ENCODE measurements at places on chromosomes 5 and 9.

GRCh38 chr5:82358457-82358856 is 80.3 kb upstream of the RPS23 start:
- no peak for DNase-seq

GRCh38 chr9:126906091-126906490 is 8.5 kb upstream of the RALGPS1 start:
- DNase-seq: no peak

DNA sequence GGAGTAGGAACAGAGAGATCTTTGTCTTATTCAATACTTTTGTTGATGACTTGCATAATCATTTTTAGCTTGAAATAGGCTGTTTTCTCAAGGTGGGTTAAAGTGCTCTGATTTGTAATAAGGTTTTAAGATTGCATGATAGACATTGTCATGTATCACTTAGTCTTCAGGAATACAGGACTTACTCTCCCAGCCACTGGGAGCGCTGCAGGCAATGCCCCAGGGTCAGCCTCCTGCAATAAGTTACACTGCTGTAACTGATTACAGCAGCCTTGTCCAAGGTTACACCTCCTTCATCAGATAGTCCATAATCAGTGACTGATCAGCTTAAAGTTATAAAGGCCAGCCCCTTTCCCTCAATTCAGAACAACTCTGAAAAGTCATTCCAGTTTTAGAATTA is 218.6 kb downstream of the ESM1 start:
- no peak for DNase-seq

GRCh38 chr9:134065612-134066419 is 2.0 kb downstream of the BRD3 start:
- no peak for DNase-seq

GRCh38 chr5:151703227-151703626 is 16.5 kb upstream of the SPARC start:
- no peak for DNase-seq

GRCh38 chr5:160199410-160199911 is 29.8 kb upstream of the FABP6 start:
- peak; percentile 36 for DNase-seq

DNA sequence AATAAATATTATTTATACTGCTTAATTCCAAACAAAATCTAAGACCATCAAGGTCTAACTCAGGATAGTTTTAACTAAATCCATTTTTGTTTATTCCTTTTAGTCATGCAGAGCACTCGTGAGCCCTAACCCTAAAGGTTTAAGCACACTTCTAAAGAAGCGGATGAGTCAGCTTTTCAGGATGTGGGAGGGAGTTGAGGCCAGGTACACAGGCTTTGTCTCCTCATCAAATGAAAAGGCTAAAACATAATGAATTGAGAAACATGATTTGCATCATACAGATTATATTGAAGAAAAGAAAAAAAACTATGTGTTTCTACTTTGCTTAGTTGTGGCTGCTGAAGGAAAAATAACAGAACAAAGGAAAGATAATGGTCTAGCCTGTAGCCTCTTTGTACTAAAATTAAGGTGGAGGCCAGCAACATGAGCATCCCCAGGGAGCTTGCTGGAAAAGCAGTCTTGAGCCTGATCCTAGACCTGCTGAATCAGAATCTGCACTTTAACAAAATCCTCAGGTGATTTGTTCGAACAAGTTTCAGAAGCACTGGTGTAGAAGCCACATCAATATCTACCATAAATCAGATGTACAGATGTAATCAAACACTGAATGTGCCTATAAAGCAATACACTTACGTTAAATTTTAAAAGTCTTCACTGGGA is 21.1 kb upstream of the ISCA1 start:
- no peak for DNase-seq

GRCh38 chr9:34741628-34742027 is 31.7 kb upstream of the CCL21 start:
- DNase-seq: no peak

DNA sequence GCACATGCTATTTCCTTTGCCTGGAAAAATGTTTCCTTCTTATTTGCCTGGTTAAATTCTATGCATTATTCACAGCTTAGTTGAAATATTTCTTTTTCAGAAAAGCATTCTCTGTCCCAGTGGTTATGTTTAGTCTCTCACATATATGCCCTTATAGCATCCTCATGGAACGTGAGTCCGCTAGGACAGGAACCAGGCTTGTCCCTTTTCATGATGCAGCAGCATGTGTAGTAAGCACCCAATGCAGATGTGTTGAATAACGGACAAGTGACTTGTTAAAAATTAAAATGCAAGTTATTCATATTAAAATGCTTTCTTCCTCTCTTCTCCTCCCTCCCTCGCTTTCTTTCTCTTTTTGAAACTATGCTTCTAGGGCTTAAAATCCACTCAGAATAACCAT is 349.3 kb downstream of the GLIS3 start:
- no peak for DNase-seq

- DNase-seq: no peak
These were observed 104.2 kb upstream of the IER5L start for GRCh38 chr9:129282272-129282671.

DNA sequence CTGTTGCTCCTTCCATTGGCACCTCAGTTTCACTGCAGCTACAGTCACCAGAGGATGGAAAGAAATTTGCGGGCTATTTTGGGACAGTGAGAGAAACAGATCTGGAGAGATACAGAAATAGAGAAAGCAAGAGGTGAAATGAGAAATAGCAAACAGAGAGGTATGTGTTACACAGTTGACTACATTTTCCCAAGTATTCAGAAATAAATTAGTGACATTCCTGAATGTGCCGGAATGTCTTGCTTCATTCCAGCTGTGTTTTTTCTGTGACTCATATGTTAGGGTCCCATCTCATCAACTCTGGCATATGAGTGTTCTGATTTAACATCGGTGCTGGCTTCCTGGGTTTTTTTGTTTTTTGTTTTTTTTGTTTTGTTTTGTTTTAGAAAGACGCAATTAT is 63.8 kb upstream of the ZNF462 start:
- no peak for DNase-seq
